ENCODE measurements at places on chromosomes 6 and 20.
A peak's percentile ranks its signal among the peaks of the same experiment; 100 is the strongest.

DNA sequence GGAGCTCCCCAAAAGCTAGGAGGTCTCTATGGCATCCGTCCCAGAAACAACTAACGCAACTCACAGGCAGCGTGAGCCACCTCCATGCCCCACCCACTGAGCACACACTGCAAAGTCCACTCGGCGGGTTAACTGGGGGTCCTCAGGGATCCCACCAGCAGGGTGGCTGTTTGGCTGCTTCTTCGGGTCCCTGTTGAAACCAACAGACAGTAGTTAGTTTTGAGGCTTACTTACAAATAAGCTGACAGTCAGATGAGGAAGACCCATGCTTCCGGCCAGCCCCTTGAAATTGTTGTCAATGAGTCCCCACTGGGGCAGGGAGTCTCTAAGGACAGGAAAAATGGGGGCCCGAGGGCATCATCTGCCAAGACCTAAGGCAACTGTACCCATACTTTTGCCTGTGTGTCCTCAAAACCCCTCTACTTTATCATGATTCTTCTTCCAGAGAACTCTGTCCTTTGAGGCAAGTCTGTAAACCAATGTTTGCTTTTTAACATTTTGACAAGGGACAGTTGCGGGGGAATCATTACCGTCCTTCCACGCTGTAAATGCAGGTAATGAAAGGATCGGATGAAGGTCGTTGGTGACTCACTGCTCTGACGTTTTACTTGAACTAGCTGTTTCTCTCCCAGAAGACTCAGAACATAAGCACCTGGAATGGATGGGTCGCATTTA lies 2.2 kb upstream of the PCK1 start:
- DNase-seq: no peak

DNA sequence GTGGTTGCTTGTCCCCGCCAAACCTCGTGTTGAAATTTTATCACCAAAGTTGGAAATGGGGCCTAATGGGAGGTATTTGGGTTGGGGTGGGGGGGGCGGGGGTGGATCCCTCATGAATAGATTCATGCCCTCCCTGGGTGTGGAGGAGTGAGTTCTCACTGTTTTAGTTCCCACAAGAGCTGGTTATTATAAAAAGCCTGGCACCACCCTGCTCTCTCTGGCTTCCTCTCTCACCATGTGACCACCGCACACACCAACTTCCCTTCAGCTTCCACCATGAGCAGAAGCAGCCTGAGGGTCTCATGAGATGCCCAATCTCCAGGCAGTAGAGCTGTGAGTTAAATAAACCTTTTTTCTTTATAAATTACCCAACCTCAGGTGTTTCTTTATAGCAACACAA lies 111.3 kb downstream of the PRDM1 start:
- no peak for DNase-seq

- DNase-seq: no peak
Measured at GRCh38 chr20:2797136-2797983, 3.1 kb downstream of the CPXM1 start.

- DNase-seq: peak; percentile 57
Measured at GRCh38 chr6:43454696-43455530, 435 bp downstream of the DLK2 start.

- no peak for DNase-seq
Measured at GRCh38 chr6:41731561-41732086, 3.8 kb downstream of the TFEB start.

DNA sequence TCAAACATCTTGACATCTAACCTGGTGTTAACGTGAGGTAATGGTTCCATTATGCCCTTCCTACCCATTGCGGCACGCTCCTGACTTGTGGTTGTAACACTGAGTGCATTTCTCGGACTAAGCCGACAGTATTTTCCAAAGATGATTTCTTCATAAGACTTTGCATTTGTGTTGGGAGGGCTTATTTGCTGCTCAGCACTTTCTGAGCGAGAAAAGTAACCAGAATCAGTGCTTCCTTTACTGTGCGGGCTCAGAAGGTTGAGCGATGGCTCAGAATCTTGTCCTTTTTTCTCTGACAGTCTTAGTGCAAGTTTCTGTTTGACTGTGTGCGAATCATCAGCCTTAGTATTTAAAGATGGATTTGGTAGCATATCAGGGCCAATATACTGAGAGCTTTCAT lies 171.7 kb downstream of the HIVEP2 start:
- no peak for DNase-seq

GRCh38 chr6:63943826-63944225 lies 308.2 kb downstream of the PHF3 start:
- DNase-seq: no peak

GRCh38 chr20:42587427-42587826 lies 602.3 kb downstream of the PTPRT start:
- no peak for DNase-seq

DNA sequence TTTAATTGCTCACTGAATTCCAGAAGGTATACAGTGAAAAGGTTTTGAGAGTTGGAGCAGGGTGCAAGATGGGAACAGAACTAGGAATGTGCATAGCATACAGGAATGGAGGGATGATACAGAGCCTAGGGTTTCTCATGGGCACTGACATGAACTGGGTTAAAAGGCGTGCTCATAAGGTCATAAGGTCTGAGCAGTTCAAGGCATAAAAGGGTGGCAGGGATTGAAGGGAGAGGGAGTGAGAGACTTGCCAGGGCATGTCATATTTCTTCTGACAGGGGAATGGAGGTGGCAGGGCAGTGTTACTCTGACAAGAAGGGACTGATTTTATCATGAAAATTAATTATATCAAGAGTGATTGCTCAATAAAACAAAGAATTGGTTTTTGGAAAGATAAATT lies 4.7 kb downstream of the MLIP start:
- DNase-seq: no peak

DNA sequence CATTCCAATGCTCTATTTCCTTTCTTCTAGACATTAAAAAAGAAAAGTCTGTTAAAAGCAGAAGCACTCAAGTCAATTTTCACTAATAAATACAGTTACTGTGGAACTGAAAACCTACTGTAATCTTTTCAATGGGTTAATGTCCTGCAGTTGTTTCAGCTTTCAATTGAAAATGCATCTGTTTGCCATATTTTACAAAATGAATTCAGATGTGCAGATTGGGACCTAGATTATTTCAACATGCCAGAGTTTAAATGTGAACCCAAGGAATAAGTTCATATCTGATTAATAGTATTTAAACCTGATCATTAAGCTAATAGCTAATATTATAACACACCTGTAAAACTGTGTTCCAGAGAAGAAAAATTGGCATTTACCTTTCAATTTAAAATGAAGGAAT lies 9.7 kb downstream of the SUPT3H start:
- DNase-seq: no peak

- no peak for DNase-seq
Measured at GRCh38 chr6:50966532-50966931, 147.9 kb downstream of the TFAP2B start.

- DNase-seq: peak; percentile 94
Measured at GRCh38 chr6:40714576-40715564, 127.7 kb upstream of the LRFN2 start.

Data from NCI-H774 (cell line).